Fibroblast of lung (primary cell): ENCODE measurements at places on chromosomes 13 and 19. TPM values are rescaled to one million over a fixed set of nuclear protein-coding genes. Genes with fewer than 3 reads are reported as not detected.
A peak's percentile ranks its signal among the peaks of the same experiment; 100 is the strongest.

GRCh38 chr13:112153846-112154245 lies 86.9 kb downstream of the SOX1 start:
- H3K27me3 ChIP-seq: no peaks in the 10 kb centered on the region
- no peak overlapping the region for H3K4me3 ChIP-seq
- no peaks in the 10 kb centered on the region for H3K36me3 ChIP-seq
- H3K27ac ChIP-seq: no peak overlapping the region

GRCh38 chr19:4197625-4198466 lies 15.4 kb downstream of the ANKRD24 start:
- no peak for DNase-seq
- peaks cover 16% of the 10 kb centered on the region for H3K27me3 ChIP-seq
- no peaks in the 10 kb centered on the region for H3K36me3 ChIP-seq
- no peaks in the 10 kb centered on the region for H3K4me1 ChIP-seq
- H3K4me3 ChIP-seq: no peak overlapping the region

GRCh38 chr19:954672-955494 lies 29.0 kb downstream of the ARID3A start:
- no peak overlapping the region for H3K27ac ChIP-seq
- DNase-seq: no peak
- peaks cover 6% of the 10 kb centered on the region for H3K4me1 ChIP-seq
- no peaks in the 10 kb centered on the region for H3K27me3 ChIP-seq
- no peak overlapping the region for H3K4me3 ChIP-seq
- H3K36me3 ChIP-seq: no peaks in the 10 kb centered on the region

DNA sequence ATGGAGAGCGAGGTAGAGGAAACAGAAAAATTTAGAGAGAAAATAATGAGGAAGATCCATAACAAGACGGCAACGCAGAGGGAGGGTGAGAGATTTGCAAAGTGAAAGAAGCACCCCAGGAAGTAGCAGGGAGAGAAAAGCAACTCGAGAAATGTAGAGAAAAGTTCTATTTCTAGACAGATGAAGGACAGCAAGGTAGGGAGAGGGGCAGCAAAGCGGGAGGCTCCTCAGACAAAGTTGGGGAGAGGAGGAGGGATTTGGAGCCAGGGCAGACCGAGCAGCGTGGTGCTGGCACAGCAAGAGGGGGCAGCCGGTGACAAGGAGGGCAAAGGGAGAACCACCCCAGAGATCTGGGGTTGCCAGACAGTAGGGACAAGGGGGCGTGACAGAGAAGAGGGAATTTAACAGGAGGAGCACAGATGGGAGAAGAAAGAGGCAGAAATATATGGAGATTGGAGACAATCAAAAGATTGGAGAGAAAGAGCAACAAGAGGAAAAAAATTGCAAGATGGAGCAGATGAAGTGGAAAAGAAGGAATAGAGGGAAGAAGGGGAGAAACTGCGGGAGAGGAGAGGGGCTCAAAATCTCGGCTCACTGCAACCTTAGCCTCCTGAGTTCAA lies 989 bp downstream of the ZNF766 start:
- no peak for DNase-seq
- peak overlapping the region; percentile 97 for H3K27ac ChIP-seq
- H3K27me3 ChIP-seq: no peaks in the 10 kb centered on the region
- H3K4me3 ChIP-seq: peak overlapping the region; percentile 50

- H3K36me3 ChIP-seq: no peaks in the 10 kb centered on the region
- H3K27me3 ChIP-seq: no peaks in the 10 kb centered on the region
- no peak overlapping the region for H3K4me3 ChIP-seq
- no peak overlapping the region for H3K27ac ChIP-seq
Observed at GRCh38 chr13:93716623-93717022, 490.0 kb downstream of the GPC6 start.

- no peaks in the 10 kb centered on the region for H3K36me3 ChIP-seq
- no peaks in the 10 kb centered on the region for H3K27me3 ChIP-seq
- H3K27ac ChIP-seq: no peak overlapping the region
Observed at GRCh38 chr13:72643311-72643989, 84.0 kb downstream of the MZT1 start.

- peak overlapping the region; percentile 50 for H3K27ac ChIP-seq
- DNase-seq: peak; percentile 95
- no peaks in the 10 kb centered on the region for H3K27me3 ChIP-seq
- H3K4me3 ChIP-seq: no peak overlapping the region
- peaks cover 16% of the 10 kb centered on the region for H3K36me3 ChIP-seq
Observed at GRCh38 chr19:13781547-13781946, 7.3 kb downstream of the C19orf53 start.

DNA sequence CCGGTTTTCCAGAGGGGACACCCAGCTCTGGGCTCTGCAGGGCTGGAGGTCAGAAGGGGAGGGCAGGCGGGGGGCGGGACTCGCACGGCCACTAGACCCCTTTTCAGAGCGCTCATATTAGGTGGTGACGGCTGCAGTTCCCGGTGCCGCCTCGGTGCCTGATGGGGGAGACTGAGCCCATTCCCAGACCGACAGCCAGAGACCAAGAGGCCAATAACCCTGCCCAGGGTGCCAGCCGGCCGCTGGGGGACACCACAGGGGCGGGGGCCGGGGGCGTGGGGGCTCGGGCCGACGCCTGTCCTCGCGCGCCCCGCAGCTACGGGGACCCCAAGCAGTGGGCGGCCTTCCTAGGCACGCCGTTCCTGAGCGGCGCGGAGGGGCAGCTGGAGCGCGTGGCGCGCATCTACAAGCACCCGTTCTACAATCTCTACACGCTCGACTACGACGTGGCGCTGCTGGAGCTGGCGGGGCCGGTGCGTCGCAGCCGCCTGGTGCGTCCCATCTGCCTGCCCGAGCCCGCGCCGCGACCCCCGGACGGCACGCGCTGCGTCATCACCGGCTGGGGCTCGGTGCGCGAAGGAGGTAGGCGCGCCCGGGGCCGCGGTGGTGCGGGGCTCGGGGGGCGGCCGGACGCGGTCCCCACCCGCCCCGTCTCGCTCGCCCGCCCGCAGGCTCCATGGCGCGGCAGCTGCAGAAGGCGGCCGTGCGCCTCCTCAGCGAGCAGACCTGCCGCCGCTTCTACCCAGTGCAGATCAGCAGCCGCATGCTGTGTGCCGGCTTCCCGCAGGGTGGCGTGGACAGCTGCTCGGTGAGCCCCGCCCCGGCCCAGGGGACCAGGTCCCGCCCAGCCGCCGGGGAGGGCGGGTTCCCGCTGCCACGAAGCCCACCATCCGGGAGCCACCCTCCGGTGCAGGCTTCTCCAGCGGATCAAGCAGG lies 2.4 kb downstream of the TIMM13 start:
- H3K4me3 ChIP-seq: no peak overlapping the region
- peak; percentile 69 for DNase-seq
- no peak overlapping the region for H3K27ac ChIP-seq
- no peaks in the 10 kb centered on the region for H3K27me3 ChIP-seq

DNA sequence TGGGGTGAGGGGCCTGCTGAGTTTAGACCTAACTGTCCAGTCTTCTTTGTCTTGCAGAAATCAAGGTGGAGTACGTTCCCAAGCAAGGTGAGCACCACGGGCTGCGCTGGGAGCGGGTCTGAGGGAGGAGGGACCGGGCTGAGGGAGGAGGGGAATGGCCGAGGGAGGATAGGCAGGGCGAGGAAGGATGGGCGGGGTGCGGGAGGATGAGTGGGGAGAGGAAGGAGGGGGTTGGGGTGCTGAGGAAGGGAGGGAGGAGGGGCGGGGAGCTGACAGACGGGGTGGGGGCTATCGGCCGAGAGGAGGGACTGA lies 18.5 kb downstream of the MYBPC2 start:
- H3K4me1 ChIP-seq: no peaks in the 10 kb centered on the region
- H3K36me3 ChIP-seq: no peaks in the 10 kb centered on the region
- no peak overlapping the region for H3K27ac ChIP-seq
- DNase-seq: no peak
- no peaks in the 10 kb centered on the region for H3K27me3 ChIP-seq
- H3K4me3 ChIP-seq: no peak overlapping the region

DNA sequence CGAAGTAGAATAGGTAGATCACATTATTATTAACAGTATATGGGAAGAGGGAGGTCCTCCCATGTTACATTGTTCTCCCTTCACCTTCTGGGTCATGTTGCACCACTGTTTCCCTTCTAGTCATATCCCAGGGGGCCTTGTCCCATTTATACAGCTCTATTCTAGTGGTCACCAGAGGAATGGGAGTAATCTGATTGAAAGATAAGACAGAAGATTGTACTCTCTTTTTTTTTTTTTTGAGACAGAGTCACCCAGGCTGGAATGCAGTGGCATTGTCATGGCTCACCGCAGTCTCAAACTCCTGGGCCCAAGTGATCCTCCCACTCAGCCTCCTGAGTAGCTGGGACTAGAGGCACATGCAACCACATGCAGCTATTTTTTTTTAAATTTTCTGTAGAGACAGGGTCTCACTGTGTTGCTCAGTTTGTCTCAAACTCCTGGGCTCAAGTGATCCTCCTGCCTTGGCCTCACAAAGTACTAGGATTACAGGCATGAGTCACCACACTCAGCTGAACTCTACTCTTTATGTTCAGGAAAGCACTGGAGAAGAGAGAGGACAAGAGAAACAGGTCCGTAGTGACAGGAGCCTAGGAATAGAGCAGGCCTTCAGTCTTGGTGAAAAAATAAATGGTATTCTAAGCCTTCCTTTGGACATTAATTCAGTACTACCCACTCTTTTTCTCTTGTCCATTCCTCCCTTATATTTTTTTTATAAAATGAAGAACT lies 4.3 kb upstream of the ZNF529 start:
- H3K27me3 ChIP-seq: no peaks in the 10 kb centered on the region
- no peak for DNase-seq
- H3K27ac ChIP-seq: no peak overlapping the region
- no peaks in the 10 kb centered on the region for H3K4me1 ChIP-seq

GRCh38 chr13:51015973-51016372 lies 95.1 kb downstream of the C13orf42 start:
- H3K36me3 ChIP-seq: no peaks in the 10 kb centered on the region
- DNase-seq: no peak
- no peaks in the 10 kb centered on the region for H3K4me1 ChIP-seq
- peaks cover 4% of the 10 kb centered on the region for H3K27me3 ChIP-seq
- H3K4me3 ChIP-seq: no peak overlapping the region

- H3K27ac ChIP-seq: no peak overlapping the region
- H3K27me3 ChIP-seq: no peaks in the 10 kb centered on the region
- DNase-seq: no peak
- H3K4me1 ChIP-seq: no peaks in the 10 kb centered on the region
Observed at GRCh38 chr13:50991579-50992521, 82.3 kb downstream of the RNASEH2B start.

DNA sequence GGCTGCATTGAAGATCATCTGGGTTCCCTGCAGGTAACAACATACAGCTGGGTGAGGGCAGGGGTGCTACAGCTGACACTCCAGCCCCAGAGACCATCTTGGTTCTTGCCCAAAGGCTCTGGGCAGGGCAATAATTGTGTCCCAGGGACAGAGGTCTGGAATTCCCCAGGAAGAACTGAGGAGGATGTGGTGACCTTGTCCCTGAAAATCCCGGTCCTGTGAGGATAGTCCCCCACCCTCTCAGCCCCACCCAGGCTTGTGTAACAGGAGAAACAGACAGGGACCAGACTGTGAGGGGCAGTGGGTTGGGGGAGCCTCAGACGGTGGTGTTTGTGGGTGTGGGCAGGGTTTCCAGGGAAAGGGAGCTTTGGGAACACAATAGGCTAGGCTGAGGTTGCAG lies 63.5 kb downstream of the COLGALT1 start:
- H3K27me3 ChIP-seq: no peaks in the 10 kb centered on the region
- no peak for DNase-seq
- no peak overlapping the region for H3K4me3 ChIP-seq
- no peak overlapping the region for H3K27ac ChIP-seq
- H3K36me3 ChIP-seq: no peaks in the 10 kb centered on the region

GRCh38 chr13:63297163-63297562 lies 1881.5 kb upstream of the PCDH20 start:
- no peak overlapping the region for H3K4me3 ChIP-seq
- no peaks in the 10 kb centered on the region for H3K27me3 ChIP-seq
- no peak for DNase-seq
- no peak overlapping the region for H3K27ac ChIP-seq
- H3K4me1 ChIP-seq: no peaks in the 10 kb centered on the region
- no peaks in the 10 kb centered on the region for H3K36me3 ChIP-seq

DNA sequence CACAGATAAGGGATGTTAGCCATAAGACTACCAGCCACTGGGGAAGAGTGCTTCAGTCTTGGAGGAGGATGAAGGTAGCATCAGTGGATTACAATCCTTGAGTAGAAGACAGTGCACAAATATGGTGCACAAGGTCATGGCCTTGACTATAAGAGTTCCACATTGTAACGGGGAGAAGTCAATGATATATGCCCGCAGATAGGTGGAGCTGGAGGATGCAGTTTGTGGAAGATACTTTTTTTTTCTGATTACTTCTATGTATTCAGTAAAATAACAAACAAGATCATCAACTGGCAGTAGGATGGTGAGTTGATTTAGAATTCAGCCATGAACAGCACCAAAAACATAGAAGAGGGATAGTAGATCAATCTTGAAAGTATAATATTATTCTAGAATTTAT lies 926.8 kb upstream of the MIR17HG start:
- H3K27me3 ChIP-seq: no peaks in the 10 kb centered on the region
- no peaks in the 10 kb centered on the region for H3K36me3 ChIP-seq
- H3K4me3 ChIP-seq: no peak overlapping the region

- no peaks in the 10 kb centered on the region for H3K4me1 ChIP-seq
- H3K4me3 ChIP-seq: no peak overlapping the region
- H3K27ac ChIP-seq: no peak overlapping the region
Observed at GRCh38 chr13:46184277-46184699, 2.3 kb upstream of the LCP1 start.

DNA sequence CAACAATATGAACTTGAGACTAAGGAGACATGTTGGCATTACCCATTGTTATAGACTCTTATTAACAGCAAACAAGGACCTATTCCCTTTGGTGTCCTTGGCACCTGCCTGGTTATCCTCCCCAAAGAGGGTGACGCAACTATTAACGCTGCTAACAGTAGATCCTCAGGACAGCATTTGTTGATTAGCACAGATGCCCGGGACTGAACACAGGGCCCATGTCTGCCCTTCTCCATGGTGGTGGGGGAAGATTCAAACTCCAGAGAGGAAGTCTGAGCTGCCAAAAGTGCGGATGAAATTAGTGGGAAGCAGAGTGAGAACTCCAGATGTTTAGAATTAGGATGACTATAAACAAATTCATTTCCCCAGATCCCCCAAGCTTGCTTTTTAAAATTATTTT lies 101.2 kb upstream of the RAP2A start:
- H3K27me3 ChIP-seq: no peaks in the 10 kb centered on the region
- no peaks in the 10 kb centered on the region for H3K36me3 ChIP-seq
- no peak overlapping the region for H3K4me3 ChIP-seq
- peaks cover 7% of the 10 kb centered on the region for H3K4me1 ChIP-seq

GRCh38 chr13:29483211-29483610 lies 112.3 kb downstream of the SLC7A1 start:
- H3K27ac ChIP-seq: no peak overlapping the region
- no peaks in the 10 kb centered on the region for H3K4me1 ChIP-seq
- no peak overlapping the region for H3K4me3 ChIP-seq
- H3K36me3 ChIP-seq: no peaks in the 10 kb centered on the region

Gene SIGLEC10
- polyA plus RNA-seq: not detected in 2 replicates

Gene EFNB2
- polyA plus RNA-seq: 20.0 and 28.3 TPM in 2 replicates

Gene CATSPERD
- not detected in 2 replicates for polyA plus RNA-seq

Gene CAPN12
- polyA plus RNA-seq: 0.07 and 0.20 TPM in 2 replicates

Gene NEK5
- polyA plus RNA-seq: 0.03 TPM in 2 replicates

Gene ZNRF4
- not detected in 2 replicates for polyA plus RNA-seq

Gene RNF17
- polyA plus RNA-seq: 0.26 TPM in 1 of 2 replicates, not detected in the other

Gene ZNF556
- polyA plus RNA-seq: 0.02 and 0.09 TPM in 2 replicates
